ENCODE measurements at places on chromosomes 1 and 21.

- no peak for DNase-seq
Measured at GRCh38 chr1:48591181-48591580, 119.2 kb upstream of the SPATA6 start.

DNA sequence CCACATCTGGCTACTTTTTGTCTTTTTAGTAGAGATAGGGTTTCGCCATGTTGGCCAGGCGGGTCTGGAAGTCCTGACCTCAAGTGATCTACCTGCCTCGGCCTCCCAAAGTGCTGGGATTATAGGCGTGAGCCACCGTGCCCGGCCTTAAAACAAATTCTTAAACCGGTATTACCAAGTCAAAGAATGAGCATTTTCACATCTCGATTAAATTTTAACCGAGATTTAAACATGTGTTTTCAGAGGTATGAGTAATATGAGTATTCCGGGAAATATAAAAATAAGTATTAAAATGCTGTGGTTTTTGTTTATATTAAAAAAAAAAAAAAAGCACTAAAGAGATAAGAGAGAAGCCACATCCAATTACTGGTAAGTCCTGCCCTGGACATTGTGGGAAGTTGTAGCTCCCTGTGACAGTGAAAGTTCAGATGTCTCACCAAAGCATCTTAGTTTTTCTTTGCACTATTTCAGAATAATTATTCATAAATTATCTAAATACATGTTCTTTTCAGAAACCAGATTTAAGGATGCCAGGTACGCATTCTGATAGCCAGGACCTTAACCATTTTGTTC is 24.9 kb downstream of the ZNF281 start:
- DNase-seq = no peak

DNA sequence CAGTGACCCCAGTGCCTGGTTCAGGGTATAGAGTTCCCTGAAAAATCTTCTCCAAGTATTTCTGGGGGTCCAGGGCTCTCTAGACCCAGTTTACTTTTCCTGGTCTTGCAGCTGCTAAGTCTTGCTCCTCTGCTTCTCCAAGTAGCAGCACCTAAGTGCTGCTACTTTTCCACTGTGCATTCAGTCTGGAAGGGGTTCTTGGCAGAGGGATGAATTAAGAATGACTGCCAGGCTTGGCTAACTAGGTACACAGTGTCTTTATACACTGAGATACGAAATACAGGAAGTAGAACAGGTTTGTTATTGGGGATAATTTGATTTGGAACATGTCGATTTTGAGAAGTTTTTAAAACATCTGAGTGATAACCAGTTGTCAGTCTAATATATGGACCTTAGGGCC is 24.2 kb upstream of the ERICH3 start:
- no peak for DNase-seq

DNA sequence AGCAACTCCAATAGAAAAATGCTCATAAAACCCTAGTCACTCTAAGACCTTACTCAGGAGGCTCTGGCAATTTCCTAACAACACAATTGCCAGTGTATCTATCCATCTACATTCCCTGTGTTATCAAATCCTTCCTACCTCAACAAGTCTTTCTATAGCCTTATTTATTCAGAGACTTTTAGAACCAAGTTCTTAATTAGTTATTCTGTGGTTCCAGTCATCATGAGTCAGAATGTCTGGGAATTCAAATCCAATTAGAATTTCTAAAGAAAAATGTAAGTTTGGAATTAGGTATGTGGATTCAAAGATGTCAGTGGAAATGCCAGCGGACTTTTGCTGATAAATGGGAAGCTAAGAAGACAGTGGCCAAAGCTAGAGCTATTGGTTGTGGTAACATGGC is 302.6 kb upstream of the C1orf87 start:
- no peak for DNase-seq

DNA sequence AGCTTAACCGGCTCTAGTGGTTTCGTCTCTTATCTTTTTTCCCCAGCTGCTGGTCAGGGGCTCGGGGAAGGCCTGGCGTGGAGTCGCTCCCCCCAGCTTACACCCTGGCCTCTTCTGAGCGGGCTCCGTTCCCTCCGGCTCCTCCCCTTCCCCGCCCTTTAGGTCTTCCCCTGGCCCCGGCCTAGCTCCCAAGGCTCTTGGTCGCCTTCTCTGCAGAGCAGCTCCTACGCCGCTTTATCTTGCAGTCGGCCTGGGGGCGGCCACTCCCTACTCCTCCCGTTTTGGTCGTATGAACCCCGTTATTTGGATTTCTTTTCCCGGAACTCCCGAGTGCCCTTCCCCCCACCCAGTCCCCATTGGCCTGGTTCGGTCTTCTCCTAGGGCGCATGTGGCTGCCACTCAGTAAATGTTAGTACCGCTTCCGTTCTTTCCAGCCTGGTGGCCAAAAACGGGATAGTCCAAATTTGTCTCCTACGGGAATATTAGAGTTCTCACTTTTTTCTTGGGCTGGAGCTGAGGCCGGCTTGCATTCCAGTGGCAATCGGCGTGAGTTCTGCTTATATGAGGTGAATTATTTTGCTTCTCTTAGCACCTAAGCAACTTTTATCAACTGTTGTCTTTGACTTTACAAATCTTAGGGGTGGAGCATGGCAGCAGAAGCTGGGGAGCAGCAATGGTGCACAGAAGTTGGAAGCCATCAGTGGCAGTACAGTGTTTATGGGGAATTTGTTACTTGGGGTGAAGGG is 467 bp downstream of the THRAP3 start:
- DNase-seq = peak; percentile 85

DNA sequence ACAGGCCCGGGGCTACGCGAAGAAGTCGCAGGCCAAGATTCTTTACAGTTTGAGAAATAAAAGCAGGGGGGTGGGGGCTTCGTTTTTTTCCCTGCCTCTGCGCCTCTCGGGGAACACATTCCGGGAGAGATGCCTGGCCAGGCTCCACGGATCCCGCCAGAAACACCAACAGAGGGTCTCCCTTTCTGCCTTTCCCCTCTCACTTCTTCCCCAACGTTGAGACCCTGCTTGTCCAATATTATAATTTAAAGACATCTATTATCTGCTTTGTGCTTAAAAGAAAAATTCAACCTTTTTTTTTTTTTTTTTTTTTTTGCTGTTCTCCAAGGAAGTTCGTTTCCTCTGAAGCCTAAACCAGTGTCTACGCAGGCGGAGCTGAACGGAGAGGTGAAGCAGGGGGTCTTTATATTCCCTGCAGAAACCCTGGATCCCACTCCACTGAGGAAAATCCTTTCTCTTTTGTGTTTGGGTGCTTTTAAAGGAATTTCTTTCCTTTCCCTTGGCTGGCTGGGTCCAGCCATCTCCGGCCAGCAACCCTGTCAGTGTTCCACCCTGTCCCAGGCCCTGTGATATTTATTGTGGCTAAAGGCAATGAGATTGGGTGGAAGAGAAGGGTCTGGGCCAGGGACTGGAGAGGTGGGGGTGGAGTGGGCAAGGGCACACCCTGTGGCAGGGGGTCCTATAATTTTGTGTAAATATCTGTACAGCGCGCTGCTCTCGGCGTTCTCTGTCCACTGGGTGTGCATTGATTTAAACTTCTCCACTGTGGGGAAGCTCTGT is 2.2 kb downstream of the FOXD2 start:
- DNase-seq = no peak

- DNase-seq = no peak
Measured at GRCh38 chr21:36129219-36129618, 5.7 kb upstream of the CBR3 start.

GRCh38 chr1:3671371-3672180 is 19.3 kb downstream of the TP73 start:
- DNase-seq = no peak

DNA sequence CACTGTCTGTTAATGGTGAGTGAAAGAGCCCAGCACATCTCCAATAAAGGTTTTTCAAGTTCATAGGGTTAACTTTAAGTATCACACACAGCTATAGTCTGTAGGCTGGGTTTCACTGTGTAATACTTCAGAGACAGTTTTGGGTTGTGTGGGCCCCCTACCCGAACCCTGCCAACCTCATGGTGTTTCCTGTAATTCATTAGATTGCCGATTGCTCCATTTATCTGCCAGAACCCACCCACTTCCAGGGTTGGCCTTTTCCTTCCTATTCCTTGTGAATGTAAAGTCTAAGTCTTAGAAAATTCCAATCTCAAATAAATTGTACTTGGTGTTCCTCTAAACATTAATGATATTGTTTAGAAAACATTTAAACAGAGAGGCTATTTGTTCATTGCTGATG is 43.6 kb downstream of the CTTNBP2NL start:
- DNase-seq = no peak

DNA sequence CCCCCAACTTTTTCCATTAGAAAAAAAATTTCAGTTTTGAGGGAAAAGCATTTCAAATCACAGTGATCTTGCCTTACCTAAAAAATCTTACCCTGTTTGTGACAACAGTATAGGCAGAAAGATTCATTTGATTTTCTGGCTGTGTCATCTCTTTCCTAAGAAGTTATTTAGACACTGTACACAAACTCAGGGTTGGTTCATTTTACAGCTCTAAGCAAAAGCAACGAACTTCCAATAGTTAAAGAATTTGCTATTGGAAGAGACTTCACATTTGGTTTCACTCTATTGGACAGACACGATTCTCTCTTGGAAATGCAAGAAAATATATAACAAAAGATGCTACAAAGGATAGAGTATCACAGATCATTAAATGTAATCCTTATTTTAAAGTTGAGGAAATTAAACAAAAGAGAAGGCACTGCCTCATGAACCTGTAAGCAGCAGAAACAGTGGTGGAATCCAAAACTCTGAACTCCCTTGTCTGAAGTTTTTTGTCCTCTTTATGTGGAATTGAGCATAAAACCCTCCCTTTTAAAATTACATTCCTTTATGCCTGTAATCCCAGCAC is 20.8 kb downstream of the EYA3 start:
- no peak for DNase-seq

- no peak for DNase-seq
Measured at GRCh38 chr1:8342325-8342724, 24.4 kb downstream of the SLC45A1 start.

DNA sequence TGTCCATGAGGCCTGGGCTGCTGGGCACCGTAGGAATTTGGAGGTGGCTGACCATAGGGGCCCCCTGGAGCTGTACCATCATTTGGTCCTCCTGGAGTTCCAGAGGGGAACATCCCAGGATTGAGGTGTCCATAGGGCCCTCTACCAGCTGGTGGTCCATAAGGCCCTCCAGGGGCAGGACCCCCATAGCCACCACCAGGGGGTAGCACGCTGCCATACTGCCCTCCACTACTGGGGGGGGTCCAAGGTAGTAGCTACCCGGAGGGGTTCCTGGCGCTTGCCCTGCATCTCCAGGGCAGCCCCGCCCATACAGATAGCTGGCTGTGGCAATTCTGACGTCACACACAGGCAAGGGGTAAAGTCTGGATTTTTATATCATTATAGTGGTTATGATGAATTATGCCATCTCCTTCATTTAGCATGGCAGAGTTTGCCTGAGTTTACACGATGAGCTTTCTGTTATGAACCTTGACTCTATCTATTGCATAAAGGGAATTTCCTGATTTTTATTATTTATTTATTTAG is 13.2 kb downstream of the MDM4 start:
- DNase-seq = no peak

- no peak for DNase-seq
Measured at GRCh38 chr1:56573311-56573710, 6.1 kb downstream of the PLPP3 start.

DNA sequence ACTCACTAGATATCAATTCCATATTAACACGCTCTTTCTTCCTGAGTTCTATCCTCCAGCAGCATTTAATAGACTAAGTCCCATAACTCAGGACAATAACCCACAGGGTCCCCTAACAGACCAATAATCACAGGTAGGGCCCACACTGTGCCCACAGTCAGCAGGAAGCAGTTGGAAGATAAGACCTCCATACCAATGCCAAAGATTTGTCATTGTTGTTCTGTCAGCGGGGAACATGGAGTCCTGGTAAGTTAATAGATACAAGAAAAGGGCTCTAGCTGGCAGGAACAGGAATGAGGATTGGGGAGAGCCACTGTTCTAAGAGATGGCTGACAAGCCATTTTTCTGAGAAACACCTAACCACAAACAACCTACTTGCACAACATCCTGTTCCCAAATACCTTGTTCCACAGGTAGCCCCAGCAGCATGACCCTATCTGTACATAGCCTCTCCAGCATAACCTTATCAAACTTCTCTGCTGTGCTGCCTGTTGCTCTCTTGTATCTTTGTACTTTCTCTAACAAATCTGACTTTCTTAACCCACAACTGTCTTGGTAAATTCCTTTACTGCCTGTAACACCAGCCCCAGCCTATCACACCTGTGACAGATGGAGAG is 142.0 kb upstream of the KCNJ15 start:
- no peak for DNase-seq

DNA sequence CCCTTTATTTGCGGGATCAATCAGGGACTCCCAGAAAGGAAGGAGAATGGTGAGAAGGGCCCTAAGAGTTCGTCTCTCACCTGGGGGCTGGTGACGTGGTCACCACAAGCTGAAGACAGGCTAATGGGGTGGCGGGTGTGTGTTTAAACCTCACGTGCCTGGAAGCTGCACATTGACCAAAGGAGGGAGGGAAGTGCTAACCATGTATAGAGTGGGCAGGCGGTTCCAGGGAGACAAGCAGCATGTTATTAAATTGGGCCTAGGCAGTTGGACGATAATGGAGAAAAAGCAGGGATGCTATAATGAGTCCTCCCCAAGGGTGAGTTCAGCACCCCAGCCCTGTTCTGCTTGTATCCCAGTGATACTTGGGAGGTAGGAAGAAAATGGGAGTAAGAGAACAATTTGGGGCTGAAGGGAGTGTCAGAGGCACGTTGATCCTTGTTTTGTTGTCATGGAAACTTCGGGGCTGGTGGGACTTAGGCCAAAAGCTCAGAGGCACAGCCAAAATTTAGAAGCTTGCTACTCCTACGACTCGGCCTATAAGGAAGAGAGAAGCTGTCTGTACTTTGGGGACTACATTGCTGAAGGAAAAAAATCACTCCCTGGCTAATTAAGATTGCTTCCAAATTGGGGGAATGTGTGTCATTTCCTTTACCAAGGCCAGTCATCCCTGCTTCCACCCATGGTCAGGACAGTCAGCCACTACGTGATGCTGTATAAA is 33.2 kb upstream of the EPHA8 start:
- no peak for DNase-seq

DNA sequence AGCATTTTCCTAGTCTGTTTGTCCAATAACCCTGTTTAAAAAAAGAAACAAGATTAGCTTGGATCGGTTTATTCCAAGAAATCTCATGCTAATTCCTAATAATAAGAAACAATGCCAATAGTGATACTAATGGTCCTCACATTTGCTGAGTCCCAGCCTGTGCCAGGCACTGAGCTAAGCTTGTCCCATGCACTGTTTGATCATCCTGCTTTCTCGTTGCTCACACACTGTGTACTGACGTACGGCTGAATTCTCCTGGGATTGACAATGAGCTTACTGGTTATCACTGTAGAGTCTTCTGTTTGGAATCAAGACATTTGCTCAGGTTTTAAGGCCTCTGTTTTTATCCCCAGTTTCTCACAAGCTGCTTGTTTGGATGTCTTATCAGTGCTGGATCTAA is 71.1 kb downstream of the CACNA1E start:
- DNase-seq = no peak

GRCh38 chr1:61635557-61635956 is 89.4 kb downstream of the TM2D1 start:
- no peak for DNase-seq

- DNase-seq = peak; percentile 42
Measured at GRCh38 chr1:110203021-110203661, 7.0 kb upstream of the KCNC4 start.

GRCh38 chr1:198399452-198399851 is 141.0 kb downstream of the ATP6V1G3 start:
- no peak for DNase-seq

Measured in NCI-H2081 treated with DMSO at 0.1 percent for 48 hours (cell line).